SK-N-SH (cell line): ENCODE measurements at places on chromosomes 3 and 15.

DNA sequence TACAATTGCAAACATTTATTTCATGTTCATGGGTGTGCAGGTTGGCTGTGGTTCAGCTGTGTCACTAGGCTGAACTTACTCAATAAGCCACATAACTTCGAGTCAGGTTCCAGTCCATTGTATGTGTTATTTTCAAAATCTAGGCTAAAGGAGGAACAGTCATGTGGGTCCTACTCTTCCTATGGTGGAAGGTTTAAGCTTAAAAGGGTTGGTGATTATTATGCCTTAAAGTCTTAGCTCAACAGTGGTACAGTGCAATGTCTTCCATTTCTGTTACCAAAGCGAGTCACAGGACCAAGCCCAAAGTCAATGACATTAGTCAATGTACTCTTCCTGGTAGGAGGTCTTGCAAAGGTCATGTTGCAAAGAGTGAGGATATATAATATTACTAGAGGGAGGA is 78.2 kb downstream of the ATG7 start:
- H3K36me3 ChIP-seq, result peaks cover 59% of the 10 kb centered on the region
- no peak for DNase-seq
- H3K27me3 ChIP-seq, result no peaks in the 10 kb centered on the region
- H3K27ac ChIP-seq, result no peak overlapping the region

- no peaks in the 10 kb centered on the region for H3K36me3 ChIP-seq
- no peak overlapping the region for H3K4me3 ChIP-seq
- no peak overlapping the region for H3K27ac ChIP-seq
- DNase-seq, result no peak
Observed at GRCh38 chr3:189165092-189165612, 6.6 kb upstream of the TPRG1 start.

DNA sequence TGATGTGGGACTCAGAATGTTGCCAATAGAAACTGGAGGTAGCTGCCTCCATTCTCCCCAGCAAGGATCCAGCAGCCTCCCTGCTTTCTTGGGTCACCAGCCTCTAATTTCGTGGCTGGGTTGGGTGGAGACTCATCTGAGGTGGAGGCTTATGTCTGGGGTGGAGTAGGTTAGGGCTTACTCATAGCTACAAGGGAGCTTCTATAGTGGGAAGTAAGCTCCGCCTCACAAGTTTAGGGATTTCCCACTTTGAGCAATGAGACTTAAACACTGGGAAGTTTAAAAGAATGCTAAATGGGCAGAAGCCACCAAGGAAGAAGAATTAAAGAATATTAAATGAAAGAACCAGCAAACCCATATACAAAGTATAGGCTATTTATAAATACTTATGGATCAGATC is 63.8 kb downstream of the GJD2 start:
- H3K4me3 ChIP-seq, result no peak overlapping the region
- H3K4me1 ChIP-seq, result no peaks in the 10 kb centered on the region
- no peaks in the 10 kb centered on the region for H3K27me3 ChIP-seq
- H3K36me3 ChIP-seq, result no peaks in the 10 kb centered on the region
- no peak overlapping the region for H3K27ac ChIP-seq
- no peak for DNase-seq

GRCh38 chr15:25742776-25743547 is 120.2 kb downstream of the ATP10A start:
- no peaks in the 10 kb centered on the region; the same call in 1 of the 2 replicates for H3K4me1 ChIP-seq
- H3K4me3 ChIP-seq, result no peak overlapping the region
- no peak for DNase-seq
- H3K36me3 ChIP-seq, result no peaks in the 10 kb centered on the region
- H3K27ac ChIP-seq, result no peak overlapping the region

DNA sequence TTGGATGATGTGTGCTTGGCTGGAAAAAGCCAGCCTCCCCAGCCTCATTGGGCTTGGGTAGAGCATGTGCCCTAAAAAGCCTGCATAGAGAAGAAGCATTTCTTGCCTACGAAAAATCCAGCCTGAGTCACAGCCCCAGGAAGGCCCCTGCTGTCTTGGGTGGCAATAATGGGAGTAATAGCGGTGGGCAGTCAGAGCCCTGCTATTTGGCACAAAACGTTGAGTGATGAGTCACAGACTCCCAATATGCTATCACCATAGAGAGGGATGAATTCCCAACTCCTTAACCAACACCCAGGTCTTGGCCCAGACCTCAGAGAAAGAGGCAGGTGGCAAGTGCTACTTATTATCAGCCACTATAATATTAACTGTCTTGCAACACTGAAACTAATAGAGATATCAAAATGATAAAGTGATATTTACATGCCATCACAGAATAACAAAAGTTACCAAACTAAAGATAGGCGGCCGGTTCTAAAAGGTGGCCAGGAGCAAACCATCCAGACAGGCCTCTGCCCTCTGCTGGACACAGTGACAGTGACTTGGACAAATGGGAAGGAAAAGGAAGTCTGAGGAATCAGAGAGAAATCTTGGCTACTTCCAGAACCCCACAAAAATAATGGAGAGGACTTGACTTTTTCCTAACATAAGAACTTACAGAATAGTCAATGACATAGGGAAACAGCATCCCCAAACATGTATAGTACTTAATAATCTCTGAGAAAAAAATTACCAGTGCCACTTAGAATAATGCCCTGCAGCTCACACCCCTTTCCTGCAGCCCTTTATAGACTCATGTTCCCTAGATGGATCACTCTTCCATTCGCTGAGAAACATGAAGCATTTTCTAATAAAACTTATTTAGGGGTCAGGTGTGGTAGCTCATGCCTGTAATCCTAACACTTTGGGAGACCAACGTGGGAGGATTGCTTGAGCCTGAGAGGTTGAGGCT is 51.9 kb upstream of the MUC13 start:
- peaks cover 21% of the 10 kb centered on the region for H3K4me1 ChIP-seq
- no peak overlapping the region for H3K4me3 ChIP-seq
- H3K27ac ChIP-seq, result peak overlapping the region; percentile 98
- H3K27me3 ChIP-seq, result no peaks in the 10 kb centered on the region
- peak; percentile 45 for DNase-seq

- no peak for DNase-seq
- H3K4me1 ChIP-seq, result no peaks in the 10 kb centered on the region
- no peak overlapping the region for H3K4me3 ChIP-seq
- H3K36me3 ChIP-seq, result no peaks in the 10 kb centered on the region
- H3K27ac ChIP-seq, result no peak overlapping the region
Observed at GRCh38 chr3:28099296-28099695, 142.1 kb upstream of the CMC1 start.

DNA sequence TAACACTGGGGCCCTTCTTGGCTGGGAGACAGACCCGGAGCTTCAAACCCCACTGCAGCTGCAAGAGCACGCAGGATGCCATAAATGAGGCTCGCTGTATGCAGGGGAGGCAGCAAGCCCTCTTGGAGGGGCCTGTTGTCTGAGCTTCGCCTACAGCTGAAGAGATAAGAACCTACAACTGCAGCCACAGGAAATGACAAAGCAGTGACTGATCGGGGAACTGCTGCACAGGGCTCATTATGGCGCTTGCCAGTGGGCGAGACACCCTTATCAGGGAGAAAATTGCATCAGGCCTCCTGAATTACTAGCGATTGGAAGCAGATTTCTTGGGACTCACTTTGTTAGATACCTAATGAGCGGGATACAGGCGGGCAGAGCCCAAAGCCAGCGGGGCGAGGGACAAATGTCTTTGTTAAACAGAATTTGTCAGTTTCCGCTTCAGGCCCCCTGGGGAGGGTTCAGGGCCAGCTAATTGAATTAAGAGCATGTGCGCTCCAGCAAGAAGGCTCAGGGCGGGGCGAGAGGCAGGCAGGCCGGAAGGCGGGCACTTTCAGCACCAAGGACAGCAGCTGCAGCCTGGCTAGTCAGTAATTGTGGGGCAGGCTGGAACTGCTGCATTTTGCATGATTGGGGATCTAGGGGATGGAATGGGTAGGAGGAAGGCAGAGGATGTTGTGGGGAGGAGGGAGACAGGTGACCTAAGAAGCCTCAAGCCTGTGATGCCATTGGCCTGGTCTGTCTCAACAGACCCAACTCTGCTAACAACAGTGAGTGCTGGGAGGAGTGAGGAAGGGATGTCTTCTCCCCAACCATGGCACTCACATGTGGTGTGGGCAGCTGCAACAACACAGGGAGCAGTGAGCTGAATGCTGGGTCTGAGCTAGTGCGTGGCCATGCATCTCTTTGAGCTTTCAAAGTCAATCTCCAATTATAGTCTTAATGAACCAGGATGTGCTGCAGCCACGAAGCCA is 55.3 kb downstream of the CCDC33 start:
- H3K36me3 ChIP-seq, result no peaks in the 10 kb centered on the region
- no peaks in the 10 kb centered on the region for H3K27me3 ChIP-seq
- peaks cover 70% of the 10 kb centered on the region for H3K4me1 ChIP-seq
- no peak overlapping the region for H3K4me3 ChIP-seq
- H3K27ac ChIP-seq, result peak overlapping the region; percentile 40; the same call in 1 of the 2 replicates
- peak; percentile 85 for DNase-seq

GRCh38 chr3:63927422-63928280 is 15.5 kb upstream of the SCAANT1 start:
- no peak overlapping the region for H3K27ac ChIP-seq
- H3K27me3 ChIP-seq, result no peaks in the 10 kb centered on the region
- peaks cover 11% of the 10 kb centered on the region for H3K36me3 ChIP-seq
- DNase-seq, result no peak
- H3K4me1 ChIP-seq, result no peaks in the 10 kb centered on the region

DNA sequence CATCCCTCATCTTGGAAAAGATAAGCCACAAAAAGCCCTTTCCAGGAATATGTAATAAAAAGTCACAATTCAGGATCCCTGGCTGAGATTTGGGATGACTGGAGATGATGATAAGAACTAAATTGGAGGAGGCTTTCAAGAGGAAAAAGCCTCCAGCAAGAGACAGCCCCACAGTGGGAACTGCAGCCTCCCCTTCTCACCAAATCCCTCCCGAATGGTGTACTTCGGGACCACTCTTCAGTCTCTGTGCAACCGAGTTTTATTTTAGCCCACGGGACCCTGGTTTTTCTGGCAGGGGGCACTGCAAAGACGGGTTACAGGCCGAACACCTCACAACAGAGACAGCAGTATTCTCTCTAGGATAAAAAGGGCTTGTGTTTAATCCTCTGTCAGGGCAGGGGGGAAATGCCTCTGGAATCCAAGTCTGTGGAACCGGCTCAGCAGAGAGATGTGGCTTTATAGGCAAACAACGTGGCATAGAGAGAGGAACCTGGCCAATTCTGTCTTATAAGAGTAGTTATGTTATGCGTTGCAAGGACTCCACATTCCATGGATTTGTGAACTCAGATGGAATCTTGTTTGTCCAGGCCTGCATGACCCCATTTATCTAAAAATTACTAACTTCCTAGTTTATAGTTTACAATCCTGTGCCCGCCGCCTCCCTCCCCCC is 1.2 kb upstream of the LMCD1 start:
- peak; percentile 65 for DNase-seq
- H3K4me1 ChIP-seq, result peaks cover 43% of the 10 kb centered on the region
- no peaks in the 10 kb centered on the region for H3K27me3 ChIP-seq
- H3K36me3 ChIP-seq, result 0 out of 2 replicates have a peak, but pooled peaks cover 2% of the 10 kb centered on the region
- H3K27ac ChIP-seq, result peak overlapping the region; percentile 98

- DNase-seq, result no peak
- H3K27ac ChIP-seq, result no peak overlapping the region
- H3K27me3 ChIP-seq, result no peaks in the 10 kb centered on the region
- H3K4me1 ChIP-seq, result peaks cover 4% of the 10 kb centered on the region; the same call in 1 of the 2 replicates
- no peaks in the 10 kb centered on the region for H3K36me3 ChIP-seq
- H3K4me3 ChIP-seq, result no peak overlapping the region
Observed at GRCh38 chr3:111748132-111748531, 110.9 kb upstream of the PHLDB2 start.
